Stimulated activated CD4-positive, alpha-beta T cell treated with anti-CD3 and anti-CD28 coated beads, TNF-alpha, amount 100 ng/mL, for 24 hours (primary cell): ENCODE measurements at places on chromosomes 6 and 20.

GRCh38 chr20:16083639-16084280 lies 489.5 kb downstream of the KIF16B start:
- no peak for DNase-seq

DNA sequence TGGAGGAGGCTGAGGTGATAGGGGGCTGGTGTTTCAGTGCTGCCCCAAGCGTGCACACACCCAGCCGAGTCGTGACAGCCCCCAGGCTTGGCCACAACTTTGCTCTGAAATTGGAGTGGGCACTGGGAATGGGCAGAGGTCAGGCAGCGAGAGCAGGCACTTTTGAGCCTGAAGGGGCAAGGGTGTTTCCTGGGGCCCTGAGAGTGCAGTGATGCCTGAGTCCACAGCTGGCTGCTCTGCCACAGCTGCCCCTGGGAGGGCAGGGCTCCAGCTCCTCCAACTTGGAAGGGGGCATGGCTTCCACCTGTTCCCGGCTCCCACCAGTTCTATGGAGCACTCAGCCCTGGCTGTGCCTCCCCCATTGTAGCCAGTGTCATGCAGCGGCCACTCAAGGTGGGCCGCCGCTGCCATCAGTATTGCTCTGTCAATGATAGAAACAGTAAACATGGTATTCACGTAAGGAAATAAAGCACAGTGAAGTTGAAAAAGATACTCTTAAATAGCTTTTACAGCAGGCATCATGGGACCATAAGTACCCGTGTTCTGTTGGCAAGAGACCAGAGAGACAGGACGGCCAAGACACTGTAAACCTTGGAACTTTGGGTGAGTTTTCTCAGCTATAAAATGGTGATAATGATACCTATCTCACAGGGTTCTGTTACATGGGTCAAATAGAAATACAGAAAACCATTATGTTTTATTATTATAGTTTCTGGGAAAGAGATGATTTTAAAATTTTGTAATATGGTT lies 108.9 kb downstream of the THEMIS start:
- DNase-seq, result no peak

GRCh38 chr20:12173347-12174012 lies 255.8 kb downstream of the BTBD3 start:
- DNase-seq, result no peak

DNA sequence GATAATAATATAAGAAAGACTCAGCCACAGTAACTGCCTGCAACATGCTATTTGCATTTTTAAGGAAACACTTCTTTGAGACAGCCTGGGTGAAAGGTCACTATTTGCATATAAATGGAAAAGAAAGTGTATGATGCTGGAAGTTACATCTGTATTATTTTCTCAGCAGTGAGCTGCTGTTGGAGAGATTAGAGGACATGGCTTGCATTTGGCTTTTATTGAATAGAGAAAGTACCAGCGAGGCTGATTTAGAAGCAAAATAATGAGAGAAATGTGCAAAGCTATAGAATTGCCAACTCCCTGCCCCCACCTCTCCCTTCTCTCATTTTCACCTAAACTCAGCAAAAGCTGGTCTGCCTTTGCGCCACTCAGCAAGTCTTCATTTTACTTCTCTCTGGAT lies 12.7 kb downstream of the MYT1 start:
- no peak for DNase-seq

- peak; percentile 27 for DNase-seq
Measured at GRCh38 chr6:41066867-41067304, 5.3 kb downstream of the OARD1 start.

- DNase-seq, result no peak
Measured at GRCh38 chr20:48795732-48796131, 32.1 kb downstream of the PREX1 start.

DNA sequence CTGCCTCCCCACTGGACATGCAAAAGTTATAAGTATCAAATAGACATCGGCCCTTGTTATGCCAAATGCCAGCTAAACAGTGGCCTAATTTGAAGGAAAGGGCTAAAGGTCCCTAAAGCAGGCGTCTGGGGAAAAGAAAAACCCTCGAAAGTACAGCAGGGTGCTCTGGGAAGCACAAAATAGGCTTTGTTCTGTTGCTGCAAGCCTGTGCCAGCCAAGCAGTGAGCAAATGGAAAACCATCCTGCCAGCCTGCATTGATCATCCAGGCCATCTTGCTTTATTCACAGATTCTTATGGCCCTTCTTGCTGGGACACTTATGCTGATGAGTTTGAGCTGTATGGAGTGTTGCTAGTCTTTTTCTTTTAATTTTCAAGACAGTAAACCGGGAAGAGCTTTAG lies 62.2 kb upstream of the PLEKHG1 start:
- no peak for DNase-seq

- no peak for DNase-seq
Measured at GRCh38 chr6:129267028-129267427, 384.1 kb downstream of the LAMA2 start.

GRCh38 chr6:119781365-119781764 lies 431.8 kb upstream of the MAN1A1 start:
- no peak for DNase-seq

GRCh38 chr20:51796340-51796739 lies 6.0 kb downstream of the SALL4 start:
- no peak for DNase-seq

- no peak for DNase-seq
Measured at GRCh38 chr6:41652866-41653652, 14.8 kb downstream of the MDFI start.

GRCh38 chr6:158655569-158656450 lies 6.0 kb downstream of the SYTL3 start:
- no peak for DNase-seq

DNA sequence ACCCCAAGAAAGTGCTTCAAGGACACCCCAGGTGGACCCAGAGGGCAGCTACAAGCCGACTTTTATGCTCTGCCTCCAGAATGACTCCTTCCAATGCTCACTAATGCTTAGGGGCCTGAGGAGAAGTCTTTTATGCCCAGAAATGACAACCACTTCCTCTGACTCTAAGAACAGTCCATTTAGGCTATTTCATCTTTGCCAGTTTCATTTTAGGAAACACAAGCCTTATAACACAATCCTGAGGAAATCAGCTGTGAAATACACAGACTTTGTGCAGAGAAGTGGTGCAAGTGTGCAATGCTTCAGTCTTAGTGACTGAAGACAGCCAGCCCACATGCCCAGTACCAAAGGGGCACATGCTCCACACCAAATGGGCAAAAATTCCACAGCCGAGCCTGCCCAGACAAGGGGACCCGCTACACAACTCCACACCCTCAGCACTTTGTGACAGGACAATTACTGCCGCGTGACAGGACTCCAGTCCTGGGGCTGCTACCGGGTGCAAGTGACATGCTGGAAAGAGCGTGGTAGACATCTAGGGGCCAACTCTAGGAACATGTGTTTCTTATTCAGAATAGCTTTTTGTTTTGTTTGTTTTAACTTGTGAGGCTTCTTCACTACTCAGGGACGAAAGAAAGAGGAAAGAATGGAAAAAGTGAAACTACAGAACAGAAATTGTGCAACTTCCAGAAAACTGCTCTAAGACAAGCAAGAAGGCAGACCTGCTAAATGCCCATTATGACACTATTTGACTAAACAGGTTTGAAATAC lies 28.2 kb upstream of the PLAGL1 start:
- no peak for DNase-seq

- no peak for DNase-seq
Measured at GRCh38 chr6:139860203-139860602, 485.8 kb upstream of the CITED2 start.

- DNase-seq, result peak; percentile 64
Measured at GRCh38 chr6:2988426-2989331, 11.0 kb upstream of the NQO2 start.

GRCh38 chr6:111555036-111555435 lies 50.6 kb downstream of the TRAF3IP2 start:
- DNase-seq, result no peak

GRCh38 chr6:143286251-143286795 lies 164.2 kb downstream of the ADAT2 start:
- DNase-seq, result no peak

GRCh38 chr6:160102956-160103824 lies 18.4 kb upstream of the SLC22A1 start:
- no peak for DNase-seq
